ENCODE measurements at places on chromosomes 6 and 20.

GRCh38 chr20:17541996-17542395, 10.8 kb upstream of the BFSP1 start:
- DNase-seq, result no peak

GRCh38 chr20:4119854-4120209, 104.5 kb upstream of the RNF24 start:
- DNase-seq, result no peak

DNA sequence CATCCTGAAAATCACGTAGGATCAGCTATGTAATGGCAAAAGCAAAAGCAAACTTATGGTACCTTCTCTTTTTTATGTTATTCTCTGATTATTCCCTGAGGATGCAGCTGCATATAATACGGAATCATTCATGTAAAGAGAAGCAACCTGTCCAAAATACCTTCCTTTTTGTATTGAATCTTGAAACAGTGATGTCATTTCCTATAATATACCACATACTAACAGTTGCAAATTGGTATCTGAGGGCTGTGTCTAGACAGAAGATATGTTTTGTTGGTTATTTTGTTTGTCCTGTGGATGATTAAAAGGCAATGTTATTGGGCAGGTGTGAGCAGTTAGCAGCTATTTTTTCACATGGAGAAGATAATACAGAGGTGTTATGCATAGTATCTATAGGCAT, 161.4 kb upstream of the AHI1 start:
- DNase-seq, result no peak

GRCh38 chr6:138485005-138485545, 14.2 kb downstream of the NHSL1 start:
- no peak for DNase-seq

DNA sequence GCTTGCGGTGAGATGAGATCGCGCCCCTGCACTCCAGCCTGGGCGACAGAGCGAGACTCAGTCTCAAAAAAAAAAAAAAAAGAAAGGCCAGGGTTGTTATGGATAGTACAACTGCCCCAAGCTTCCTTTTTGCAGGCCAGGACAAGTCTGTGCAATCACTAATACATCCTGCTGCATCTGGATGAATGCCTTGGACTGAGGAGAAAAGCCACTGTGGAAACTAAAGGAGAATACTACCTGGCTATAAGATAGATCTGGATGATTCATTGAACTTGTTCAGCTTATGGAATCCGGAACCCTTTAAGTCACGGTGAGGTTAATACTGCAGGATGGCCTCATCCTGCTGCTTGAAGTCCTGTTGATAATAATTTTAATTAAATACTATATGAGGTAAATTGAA, 278.2 kb downstream of the TFAP2A start:
- no peak for DNase-seq
